Common myeloid progenitor, CD34-positive (primary cell): ENCODE measurements at places on chromosomes 2 and 18.

DNA sequence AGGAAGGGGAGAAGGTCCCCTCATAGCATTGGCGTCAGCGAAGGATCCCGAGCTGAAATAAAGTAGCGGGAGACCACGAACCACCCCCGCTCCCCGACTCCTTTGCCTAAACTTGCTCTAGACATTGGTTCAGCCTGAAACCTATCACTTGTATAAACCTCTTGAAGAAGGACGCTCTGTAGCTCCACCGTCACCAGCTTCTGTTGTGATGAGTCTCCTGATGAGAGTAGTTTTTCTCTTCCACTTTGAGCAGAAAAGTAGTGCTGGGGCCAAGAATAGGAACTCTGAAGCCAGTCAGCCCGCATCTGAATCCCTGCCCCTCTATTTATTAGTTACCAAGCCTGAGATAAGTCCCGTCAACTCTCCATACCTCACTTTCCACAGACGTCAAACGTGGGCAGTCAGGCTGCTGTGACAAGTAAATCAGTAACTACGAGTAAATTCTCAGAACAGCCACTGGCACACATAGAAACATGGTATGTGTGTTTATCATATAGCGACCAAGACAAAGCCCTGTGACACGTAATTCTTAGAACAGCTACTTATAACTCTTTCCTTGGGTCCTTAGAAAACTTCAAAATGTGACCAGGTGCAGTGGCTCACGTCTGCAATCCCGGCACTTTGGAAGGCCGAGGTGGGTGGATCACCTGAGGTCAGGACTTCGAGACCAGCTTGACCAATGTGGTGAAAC, 61.7 kb downstream of the CD226 start:
- no peak for DNase-seq

GRCh38 chr18:51278045-51278649, 80.7 kb upstream of the MEX3C start:
- DNase-seq = peak; percentile 50

DNA sequence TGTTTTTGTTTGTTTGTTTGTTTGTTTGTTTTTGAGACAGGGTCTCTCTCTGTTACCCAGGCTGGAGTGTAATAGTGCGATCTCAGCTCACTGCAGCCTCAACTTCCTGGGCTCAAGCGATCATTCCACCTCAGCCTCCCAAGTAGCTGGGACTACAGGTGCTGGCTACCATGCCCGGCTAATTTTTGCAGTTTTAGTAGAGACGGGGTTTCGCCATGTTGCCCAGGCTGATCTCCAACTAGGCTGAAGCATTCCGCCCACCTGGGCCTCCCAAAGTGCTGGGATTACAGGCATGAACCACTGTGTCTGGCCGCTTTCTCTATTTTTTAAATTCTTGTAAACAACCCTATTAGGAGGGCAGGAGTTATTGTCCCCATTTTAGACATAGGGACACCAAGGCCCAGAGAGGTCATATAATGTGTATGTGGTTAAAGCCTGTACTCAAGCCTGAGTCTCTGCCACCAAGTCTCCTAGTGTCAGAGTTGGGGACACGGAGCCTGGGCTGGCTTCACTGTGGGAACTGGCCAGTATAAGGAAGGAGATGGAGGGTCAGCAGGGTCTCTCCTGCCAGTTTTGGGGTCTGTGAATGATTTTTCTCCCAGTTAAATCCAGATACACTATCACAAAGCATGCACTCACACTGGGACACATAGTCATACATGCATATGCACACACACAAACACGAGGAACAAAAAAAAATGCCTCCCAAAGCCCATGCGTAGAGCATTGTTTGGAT, 27.5 kb upstream of the MCFD2 start:
- no peak for DNase-seq

- no peak for DNase-seq
Observed at GRCh38 chr2:106948540-106948939, 62.6 kb upstream of the ST6GAL2 start.

GRCh38 chr2:72412214-72412613, 264.6 kb upstream of the CYP26B1 start:
- DNase-seq = no peak

DNA sequence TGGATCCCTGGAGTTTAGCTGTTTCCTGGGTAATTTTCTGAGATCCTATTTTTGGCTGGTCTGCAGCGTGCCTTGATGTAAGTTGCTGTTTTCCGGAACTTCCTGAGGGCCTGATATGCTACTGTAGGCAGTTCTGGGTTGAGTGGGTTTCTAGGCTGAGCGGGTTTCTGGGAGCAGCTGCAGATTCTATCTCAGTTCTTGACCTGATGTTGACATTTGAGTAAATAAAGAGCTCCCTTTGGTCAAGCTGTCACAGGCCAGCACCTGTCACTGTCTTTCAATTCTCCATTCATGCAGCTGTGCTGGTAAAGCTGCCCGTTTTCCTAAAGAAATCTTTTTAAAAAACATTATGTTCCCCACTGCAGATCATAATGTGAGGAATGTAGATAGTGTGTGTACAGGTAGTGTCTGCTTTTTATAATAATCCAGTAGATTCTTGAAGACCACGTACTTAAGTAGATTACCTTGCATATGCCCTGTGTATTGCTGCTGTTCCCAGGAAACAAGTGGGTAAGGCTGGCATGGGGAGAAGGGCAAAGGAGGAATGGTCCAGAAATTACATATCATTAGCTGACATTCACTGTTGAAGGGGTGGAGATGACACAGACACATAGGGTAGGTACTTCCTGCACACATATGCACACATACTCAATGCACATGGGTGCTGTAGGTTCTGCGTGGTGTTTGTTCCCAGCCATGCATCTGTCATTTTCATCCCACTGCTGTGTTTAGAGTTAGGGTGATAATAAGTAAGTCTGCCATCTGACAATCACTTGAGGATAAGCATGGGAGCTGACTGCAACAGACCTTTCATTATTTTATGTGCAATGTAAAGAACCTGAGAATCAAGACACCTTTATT, 25.9 kb downstream of the CD28 start:
- DNase-seq = no peak

- no peak for DNase-seq
Observed at GRCh38 chr2:232666051-232666805, 30.9 kb upstream of the GIGYF2 start.

DNA sequence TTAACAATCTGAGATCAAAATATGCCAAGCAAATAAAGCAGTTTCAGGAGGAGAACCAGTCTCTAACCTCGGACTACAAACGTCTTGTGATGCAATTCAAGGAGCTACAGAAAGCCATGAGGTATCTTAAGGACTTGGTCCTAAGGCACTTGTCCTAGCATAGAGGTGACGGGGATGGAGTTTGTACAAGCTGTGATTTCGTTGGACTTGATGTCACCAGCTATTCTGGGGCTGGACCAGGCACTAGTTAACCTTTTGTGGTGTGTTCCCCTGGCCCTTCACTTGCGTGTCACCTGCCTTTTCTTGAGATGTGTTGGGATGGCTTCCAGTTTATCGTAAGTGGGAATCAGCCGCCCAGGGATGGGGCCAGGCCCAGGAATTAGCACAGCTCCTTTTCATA, 33.7 kb downstream of the OTOF start:
- no peak for DNase-seq
